Eye (tissue), 1 donor: ENCODE measurements at places on chromosomes 2 and 18.
A peak's percentile ranks its signal among the peaks of the same experiment; 100 is the strongest.

- no peak for DNase-seq
Observed at GRCh38 chr2:62597323-62597722, 91.3 kb upstream of the TMEM17 start.

GRCh38 chr2:46097714-46098480 is 199.3 kb upstream of the EPAS1 start:
- peak; percentile 91 for DNase-seq

GRCh38 chr2:216130346-216130971 is 21.3 kb downstream of the XRCC5 start:
- peak; percentile 26 for DNase-seq

DNA sequence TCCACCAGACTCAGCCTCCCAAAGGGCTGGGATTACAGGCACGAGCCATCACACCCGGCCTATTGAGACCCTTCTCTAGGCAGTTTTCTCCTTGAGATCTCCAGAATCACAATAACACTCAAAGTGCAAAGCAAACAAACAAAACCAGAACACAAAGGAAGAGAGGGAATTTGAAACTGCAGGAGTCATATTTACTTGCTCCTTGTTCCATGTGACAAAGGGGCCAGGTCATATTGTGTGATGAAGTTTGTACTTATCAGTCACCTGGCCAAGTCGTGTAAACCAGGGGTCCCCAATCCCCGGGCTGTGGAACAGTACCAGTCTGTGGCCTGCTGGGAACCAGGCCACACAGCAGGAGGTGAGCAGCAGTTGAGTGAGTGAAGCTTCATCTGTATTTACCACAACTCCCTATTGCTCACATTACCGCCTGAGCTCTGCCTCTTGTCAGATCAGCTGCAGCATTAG is 26.5 kb downstream of the SCYGR8 start:
- no peak for DNase-seq

GRCh38 chr18:58762781-58763171 is 91.5 kb downstream of the MALT1 start:
- DNase-seq = no peak

DNA sequence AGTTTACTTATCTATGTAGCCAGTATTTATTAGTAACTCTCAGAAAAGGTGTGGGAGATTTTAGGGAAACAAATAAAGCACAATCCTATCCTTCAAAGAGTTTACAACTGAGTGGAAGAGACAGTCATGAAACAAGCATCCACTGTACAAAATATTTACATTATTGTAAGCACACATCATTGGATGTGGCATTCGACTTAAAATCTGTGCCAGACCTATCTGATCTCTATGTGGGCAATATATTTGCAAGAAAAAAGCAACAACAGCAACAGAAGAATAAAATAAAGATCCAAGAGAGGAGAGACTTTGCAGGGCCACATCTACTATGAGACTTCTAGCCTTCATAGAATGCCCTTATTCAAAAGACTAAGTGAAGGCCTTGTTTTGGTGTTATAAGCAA is 882.1 kb upstream of the PIK3C3 start:
- no peak for DNase-seq

DNA sequence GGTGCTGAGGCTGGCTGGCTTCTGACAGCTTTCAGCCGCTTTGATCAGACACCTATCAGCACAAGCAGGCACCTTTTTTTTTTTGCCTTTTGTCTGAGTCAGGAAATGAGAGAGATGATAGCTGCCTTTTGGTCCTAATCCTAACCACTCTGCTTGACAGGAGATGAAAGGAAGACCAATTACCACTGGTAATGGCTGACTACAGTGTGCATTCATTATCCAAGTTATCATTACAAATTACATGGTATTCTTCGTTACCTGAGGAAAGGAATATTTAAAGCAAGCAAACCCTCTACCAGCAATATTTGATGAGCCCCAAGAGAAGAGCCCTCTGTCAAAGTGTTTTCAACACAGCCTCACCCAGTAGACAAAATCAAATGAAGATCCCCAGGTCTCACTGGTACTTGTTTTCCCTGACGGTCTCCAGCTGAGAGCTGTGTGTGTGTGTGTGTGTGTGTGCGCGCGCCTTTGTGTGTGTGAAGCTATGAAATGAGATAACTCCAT is 925.7 kb downstream of the DCDC2C start:
- peak; percentile 63 for DNase-seq

GRCh38 chr2:30235859-30236535 is 4.7 kb downstream of the LBH start:
- DNase-seq = no peak

- DNase-seq = peak; percentile 88
Observed at GRCh38 chr2:190343536-190344275, at the start of gene INPP1. Gene INPP1 (plus strand): TSS chr2:190343589. CDS start chr2:190360103, 16,514 bp downstream.

DNA sequence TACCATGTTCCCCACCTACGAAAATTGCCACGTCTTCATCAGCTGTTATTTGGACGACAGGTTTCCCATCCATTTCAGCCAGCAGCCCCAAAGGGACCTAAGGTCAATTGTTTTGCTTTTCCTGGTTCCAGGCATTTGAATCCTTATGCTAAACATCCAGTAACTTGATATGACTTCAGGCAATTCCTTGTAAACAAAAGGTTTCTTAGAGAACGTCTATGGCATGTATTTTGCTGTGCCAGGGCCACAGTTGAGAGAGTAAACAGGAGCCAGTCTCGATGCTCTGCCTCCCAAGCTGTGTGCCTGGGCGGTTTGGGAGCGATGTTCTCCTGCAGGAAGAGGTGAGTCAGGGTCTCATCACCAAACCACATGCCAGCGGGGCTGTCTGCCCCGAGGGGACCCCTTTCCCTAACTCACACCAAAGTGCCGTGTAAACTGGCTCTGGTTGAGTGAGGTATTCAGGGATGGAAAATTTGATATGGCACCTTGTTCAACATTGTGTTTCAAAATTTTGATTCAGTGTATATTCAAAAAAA is 12.9 kb upstream of the MC5R start:
- DNase-seq = no peak

GRCh38 chr2:200252265-200253067 is 54.0 kb upstream of the SPATS2L start:
- no peak for DNase-seq

- DNase-seq = no peak
Observed at GRCh38 chr2:208245746-208246145, 9.1 kb downstream of the IDH1 start.

GRCh38 chr2:218229239-218229638 is 12.2 kb downstream of the ARPC2 start:
- no peak for DNase-seq

- DNase-seq = no peak
Observed at GRCh38 chr2:102340778-102341177, 14.8 kb upstream of the IL18R1 start.

DNA sequence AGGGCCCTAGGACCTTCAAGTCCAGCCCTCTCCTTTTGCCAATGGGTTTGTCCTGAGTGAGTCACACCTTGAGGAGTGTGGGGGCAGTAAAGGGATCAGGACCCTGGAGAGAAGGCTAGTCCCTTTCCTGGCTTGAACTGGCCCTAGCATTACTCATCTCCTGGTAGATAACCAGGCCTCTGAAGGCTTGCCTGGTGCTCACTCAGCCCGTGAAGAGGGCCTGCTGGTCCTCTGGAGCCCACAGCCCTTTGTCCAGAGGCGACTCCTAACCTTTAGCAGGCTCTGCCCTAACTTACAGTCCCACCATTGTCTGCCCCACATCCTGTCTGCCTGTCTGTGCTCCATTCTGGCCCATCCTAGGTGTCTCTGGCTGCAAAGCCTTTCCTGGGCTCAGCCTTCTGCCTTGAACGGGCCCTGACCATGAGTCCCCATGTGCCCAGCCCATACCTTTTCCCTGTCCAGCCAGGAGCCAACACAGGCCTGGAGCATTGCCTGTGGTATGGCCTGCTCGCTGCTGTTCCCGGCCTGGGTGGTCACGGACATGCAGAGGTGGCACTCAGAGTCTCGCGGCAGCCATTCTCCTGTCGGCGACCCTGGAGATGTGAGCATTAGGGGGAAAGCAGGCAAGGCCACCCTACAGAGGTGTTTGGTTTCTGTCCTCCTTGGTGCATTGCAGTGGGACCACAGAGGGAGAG is 5.0 kb downstream of the SFTPB start:
- DNase-seq = no peak

- no peak for DNase-seq
Observed at GRCh38 chr18:32831781-32832180, 59.0 kb upstream of the KLHL14 start.

- no peak for DNase-seq
Observed at GRCh38 chr18:54774423-54774822, 53.9 kb upstream of the RAB27B start.

DNA sequence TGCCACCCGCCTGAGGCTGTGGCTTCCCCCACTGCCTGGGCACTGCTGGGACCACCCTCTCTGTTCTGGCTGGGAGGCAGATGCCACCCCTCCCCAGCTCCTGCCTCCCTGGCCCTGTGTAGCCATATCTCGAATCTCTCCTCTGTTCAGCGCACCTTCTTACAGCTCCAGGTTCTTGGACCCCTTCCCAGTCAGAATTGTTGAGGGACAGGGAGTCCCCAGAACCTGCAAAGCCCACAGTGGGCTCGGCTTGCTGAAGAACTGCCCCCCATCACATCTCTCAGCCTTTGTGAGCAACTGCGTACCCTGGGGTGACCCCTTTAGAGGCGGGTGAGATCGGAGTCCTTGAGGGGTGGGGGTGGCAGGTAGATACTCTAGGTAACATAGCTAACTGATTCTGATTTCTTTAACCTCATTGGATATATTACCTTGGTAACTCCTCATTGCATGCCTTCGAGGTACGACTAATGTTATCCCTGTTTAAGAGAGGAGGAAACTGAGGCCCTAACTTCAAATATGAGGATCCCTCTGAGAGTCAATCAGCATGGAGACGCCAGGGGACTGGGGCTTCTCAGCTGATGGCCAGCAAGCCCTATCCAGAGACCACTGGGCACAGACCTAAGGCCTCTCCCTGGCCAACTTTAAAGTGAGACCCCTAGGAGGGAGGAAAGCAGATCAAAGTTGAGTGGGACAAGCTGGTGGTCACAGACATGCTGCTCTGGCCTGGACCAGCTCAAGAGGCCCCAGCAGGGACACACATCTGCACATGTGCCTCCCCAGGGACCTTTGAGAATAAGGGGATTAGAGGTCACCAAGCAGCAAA is 101.3 kb downstream of the CAPN13 start:
- no peak for DNase-seq

DNA sequence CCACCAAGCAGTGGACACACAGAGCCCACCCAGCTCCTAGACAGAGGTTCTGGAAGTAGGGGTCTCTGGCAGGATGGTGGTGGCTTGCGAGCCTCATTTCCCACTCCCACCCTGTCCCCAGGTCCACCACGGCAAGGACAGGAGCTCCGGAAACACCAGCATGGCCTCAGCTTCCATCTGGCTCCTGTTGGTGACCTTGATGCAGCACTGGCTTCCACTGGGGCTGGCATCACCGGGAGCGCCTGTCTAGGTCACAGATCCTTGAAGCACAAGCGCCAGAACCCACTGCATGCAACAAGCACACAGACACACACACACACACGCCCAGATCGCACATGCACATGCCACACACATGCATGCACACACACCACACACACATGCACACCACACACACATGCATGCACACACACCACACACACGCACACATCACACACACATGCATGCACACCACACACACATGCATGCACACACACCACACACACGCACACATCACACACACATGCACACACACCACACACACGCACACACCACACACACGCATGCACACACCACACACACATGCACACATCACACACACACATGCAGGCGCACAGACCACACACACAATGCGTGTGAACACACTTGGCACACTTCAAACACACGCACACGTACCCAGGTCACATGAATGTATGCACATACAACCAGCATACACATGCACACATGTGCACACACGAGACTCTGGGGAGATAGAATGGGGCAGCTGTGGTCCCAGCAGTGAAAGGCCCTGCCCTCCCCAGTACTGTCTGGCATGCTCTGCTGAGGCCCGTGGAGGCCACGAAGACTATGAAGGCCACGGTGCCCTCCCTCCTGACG is 63.7 kb downstream of the TWIST2 start:
- no peak for DNase-seq

DNA sequence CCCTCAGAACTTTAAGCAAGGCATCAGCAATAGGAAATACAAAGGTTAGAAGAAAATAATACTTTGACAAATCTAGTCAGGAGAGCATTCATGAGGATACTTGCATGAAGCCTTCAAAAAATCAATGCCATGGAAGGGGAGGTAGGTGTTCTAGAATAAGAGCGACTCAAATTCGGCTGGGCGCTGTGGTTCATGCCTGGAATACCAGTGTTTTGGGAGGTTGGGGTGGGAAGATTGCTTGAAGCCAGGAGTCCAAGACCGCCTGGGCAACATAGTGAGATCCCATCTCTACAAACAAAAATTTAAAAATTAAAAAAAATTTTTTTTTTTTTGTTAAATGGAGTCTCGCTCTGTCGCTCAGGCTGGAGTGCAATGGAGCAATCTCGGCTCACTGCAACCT is 21.8 kb downstream of the GBX2 start:
- no peak for DNase-seq

- DNase-seq = no peak
Observed at GRCh38 chr2:198143156-198143555, 338.8 kb downstream of the PLCL1 start.

DNA sequence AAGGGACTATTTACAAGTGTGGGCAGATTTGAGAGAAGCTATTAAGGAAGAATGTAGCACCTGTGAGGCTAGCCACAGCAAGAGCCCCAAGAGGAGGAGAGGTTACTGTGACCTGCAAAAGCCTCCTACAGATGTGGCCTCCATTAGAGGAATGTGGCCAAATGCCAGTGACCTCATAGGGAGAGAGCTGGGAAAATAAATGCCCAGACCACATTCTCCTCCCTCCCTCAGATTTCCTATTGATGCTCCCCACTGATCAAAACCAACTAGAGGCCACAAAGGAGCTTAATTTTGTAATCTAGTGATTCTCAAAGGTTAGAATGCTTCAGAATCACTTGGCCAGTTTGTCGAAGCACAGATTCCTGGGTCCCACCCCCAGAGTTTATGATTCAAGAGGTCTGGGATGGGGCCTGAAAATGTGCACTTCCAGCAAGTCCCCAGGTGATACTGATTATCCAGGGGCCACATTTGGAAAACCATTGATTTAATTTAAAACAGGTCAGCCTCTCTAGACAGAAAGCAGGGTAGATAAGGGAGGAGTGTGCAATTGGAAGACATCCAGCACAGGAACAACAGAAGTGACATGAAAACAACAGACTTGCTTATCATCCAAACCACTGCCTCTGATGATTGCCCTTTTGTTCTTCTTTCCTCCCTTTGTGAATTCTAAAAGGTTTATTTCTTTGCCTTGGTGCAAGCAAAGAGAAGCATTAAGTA is 61.2 kb upstream of the RBBP8 start:
- DNase-seq = no peak

- DNase-seq = no peak
Observed at GRCh38 chr2:105575499-105576025, 169.2 kb upstream of the NCK2 start.

GRCh38 chr18:55396979-55397378 is 191.0 kb downstream of the TCF4 start:
- DNase-seq = no peak

GRCh38 chr18:8938817-8939216 is 163.7 kb upstream of the NDUFV2 start:
- no peak for DNase-seq

- DNase-seq = no peak
Observed at GRCh38 chr2:223586261-223586660, 15.9 kb downstream of the SCG2 start.
